Nucleus accumbens (tissue), 56 donors: ENCODE measurements at places on chromosomes 7 and 10.

DNA sequence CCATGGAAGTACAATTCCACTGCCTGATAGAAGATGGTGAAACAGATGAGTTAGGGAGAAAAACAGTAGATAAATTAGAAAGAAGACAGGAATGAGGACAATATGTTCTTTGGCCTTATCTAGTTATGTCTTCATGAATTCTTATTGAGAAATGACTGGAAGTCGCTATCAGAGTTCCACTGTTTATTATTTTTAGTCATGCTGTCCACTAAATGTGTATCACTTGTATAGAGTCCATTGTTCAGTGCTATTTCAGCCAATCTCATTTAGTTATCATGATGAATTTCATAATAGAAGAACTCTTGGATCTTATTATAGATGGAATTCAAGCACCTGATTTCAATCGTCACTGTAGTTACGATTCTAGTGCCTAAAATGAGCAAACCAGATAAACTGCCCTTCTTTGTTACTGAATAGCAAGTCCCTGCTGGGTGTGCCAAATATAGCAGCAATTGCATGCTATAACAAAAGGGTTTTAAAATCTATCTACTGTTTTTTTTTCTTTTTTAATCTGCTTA, 177.7 kb upstream of the COL1A2 start:
- no peak for DNase-seq

GRCh38 chr7:6169805-6170520, 102.5 kb downstream of the CYTH3 start:
- DNase-seq: no peak

DNA sequence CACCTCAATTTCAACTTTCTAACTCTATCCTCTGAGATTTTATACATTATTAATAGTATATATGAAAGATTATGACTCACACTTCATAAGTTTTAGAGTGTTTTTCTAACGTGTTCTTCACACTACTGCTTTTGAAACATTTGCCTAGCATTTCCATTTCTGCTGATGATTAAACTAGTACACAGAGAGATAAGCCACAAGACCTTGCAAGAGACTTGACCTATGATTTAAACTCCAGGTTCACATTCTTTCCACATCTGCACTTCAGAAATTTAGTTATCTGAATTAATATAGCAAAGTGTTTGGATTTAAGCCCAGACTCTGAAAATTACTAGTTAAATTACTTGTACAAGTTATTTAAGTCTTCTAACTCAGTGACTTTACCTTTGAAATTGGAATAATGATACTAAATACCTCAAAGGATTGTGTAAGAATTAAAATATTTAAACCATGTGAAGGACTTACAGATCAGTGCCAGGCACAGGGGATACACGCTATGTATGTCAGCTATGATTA, 66.6 kb downstream of the PCLO start:
- no peak for DNase-seq

DNA sequence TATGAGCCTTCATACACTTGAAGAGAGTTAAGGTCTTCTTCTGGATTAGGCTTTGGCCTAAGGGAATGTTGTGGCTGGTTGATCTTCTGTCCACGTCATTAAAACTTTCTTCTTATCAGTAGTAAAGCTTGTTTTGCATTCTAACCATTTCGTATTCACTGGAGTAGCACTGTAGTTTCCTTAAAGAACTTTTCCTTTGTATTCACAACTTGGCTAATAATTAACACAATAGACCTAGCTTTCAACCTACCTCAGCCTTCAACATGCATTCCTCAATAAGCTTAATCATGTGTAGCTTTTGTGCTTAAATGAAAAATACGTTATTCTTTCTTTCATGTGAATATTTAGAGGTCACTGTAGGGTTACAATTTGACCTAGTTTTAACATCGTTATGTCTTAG, 42.8 kb downstream of the AKR1C8 start:
- DNase-seq: no peak

DNA sequence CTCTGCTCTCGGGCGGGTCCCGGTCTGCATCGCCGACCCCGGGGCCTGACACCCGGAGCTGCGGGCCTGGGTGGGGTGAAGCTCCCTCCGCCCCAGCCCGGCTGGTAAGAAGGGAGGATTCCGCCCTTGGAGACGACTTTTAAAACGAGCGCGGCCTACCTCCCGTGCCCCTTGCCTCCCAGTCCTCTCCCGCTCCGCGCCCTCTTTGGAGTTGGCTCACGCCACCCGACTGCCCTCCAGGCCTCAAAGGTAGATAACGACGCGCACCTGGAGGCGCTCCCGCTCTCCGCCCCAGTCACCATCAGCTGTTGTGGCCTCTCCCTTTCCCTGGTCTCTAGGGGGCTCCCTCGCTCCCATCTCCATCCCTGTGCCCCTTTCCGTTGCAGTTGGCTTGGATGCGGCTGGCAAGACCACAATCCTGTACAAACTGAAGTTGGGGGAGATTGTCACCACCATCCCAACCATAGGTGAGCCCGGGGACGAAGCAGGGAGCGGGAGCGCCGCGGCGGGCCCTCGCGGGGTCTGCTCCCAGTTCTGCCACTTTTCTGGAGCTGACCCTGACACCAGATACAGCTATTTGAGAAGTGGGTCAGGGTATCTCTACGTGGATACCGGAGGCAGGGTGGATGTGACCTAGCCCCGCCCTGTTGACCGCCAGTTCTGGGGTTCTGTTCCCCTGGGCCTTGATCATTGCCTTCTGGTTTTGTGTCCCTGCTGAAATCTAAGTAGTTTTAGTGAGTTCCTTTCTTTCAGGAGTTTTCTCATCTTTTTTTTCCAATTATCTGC, 679 bp downstream of the ARF5 start:
- DNase-seq: no peak
